Activated effector memory CD4-positive, alpha-beta T cell treated with Interleukin-2 at 50 U/mL for 16 hours (primary cell): ENCODE measurements at places on chromosomes 3 and 15.

DNA sequence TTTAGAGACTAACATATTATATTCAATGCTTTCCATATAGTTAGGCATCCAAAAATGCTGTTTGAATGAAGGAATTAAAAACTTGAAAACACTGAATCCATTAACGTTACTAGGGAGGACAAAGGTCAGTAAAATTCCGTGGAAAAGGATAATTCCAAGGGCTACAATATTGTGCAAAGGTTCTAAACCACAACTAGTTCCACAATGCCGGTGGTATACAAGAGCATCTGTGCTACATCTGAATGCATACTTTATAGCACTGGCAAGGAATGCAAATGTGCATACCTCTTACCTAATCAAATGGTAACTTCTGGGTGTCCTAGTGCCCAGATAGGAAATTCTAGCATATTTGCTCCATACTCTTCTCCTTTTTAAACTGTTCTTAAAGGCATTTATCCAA is 2.2 kb downstream of the ICE2 start:
- no peak for DNase-seq

GRCh38 chr15:90588427-90588826 is 58.7 kb downstream of the CRTC3 start:
- DNase-seq, result no peak

GRCh38 chr3:71160785-71161546 is 422.6 kb downstream of the FOXP1 start:
- DNase-seq, result no peak

- DNase-seq, result no peak
Observed at GRCh38 chr3:128999102-128999501, 2.0 kb upstream of the EFCC1 start.
